Naive thymus-derived CD8-positive, alpha-beta T cell (primary cell): ENCODE measurements at places on chromosomes 4 and X.

DNA sequence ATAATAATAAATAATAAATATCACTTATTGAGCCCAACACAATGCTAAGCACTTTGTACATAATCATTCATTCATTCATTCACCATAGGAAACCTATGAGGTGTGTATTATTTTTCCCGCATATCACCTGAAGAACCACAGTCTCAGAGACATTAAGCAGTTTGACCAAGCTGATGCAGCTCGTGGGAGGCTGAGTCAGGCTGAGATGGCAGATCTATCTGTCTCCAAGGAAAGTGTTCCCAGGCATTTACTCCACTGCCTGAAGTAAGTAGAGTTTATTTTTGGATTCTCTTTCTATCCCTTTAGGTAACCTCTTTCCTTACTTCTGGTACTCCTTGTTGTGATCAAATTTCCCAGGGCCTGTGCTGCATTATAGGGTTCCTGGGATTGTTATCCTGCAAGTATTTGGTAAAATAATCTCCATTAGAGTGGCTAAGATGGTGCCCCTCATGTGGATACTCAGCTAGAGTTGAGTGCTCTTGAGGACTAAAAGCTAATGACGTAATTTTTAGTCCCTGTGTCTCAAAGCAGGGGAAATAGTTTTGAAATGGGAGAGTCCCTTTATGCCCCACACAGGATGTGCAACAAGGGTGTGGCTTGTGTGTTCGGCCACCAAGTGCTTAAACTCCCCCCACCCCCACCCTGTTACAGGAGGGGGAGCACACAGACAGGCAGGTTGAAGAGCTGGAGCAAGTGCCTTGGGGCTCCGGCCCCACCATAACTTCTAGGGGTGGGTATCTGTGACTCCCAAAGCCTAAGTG lies 467.0 kb downstream of the STIM2 start:
- DNase-seq: no peak

- DNase-seq: no peak
Observed at GRCh38 chrX:118066867-118067515, 49.6 kb downstream of the KLHL13 start.

- DNase-seq: no peak
Observed at GRCh38 chrX:64093761-64094160, 111.7 kb downstream of the AMER1 start.

DNA sequence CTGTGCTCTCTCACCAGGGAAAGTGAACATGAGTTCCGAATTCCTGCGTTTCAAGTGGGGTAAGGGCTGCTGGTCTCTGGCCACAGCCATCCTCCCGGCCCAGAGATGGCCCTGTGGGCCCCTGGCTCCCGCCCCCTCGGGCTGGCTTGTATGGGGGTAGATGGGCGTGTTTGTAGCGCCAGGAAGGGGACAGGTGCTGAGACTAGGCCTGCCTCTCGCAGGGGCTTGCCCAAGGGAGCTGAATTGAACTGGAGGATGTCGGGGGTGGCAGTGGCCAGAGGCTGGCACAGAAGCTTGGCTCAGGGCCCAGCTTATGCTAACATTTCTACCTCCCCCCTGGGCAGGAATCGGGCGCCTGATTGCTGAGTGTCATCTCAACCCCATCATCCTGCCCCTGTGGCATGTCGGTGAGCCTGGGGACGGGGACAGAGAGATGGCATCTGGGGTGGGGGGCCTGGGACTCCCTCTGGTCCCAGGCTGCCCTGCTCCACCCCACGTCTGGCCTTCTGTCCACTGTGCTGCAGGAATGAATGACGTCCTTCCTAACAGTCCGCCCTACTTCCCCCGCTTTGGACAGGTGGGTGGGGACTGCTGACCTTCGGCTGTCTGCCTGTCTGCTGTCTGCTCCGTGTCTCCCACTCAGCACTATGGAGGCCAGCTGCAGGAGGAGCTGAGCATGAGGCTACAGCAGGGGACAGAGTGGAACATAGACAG lies 8.5 kb downstream of the TAFAZZIN start:
- DNase-seq: no peak

DNA sequence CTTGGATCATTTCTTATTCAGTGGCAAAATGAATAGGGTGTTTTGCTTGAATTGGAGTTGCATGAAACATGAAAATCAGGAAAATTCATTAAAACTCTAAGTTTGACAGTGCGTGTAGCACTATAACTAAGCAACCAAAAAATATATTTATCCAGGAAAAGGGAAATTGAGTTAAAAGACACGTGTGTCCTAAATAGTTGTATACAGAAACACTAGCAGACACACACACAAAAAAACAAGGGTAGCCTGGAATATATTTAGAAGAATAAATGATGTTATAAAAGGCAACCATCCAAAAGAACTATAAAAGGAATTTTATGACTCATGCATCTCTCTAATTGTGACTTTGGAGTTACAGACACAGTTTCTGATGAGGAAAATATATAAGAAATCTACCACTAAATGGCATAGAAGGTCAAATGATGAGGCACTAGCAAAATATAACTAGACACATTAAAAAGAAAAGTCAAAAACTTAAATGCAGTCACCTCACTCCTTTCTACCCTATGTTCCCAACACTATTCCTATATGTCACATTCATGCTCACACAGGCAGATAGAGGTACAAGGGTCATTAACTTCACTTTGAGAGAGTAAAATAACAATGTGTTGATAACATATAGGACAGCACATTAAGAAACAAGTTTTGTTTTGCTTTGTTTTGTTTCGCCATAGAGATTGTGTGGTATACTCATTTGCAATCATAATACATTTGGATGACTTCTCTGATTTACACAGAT lies 793.6 kb upstream of the INTU start:
- no peak for DNase-seq

GRCh38 chrX:53089224-53089842 lies 4.6 kb upstream of the KANTR start:
- no peak for DNase-seq

DNA sequence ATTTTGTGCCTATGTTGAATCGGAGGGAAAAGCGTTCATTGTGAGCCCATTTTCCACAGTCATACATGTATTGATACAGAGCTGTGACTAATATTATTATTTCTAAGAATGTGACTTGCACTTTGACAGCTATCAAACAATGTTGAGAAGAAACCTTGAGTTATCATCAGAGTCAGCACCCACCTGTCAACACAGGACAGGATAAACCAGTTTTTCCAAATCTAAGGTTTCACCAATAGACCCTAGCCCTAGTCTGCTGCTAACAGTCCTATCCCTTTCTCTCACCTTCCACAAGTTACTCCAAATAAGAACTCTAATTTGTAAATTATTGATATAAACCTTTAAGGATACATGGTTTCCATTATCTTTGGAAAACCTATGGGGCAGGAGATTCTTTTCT lies 47.7 kb upstream of the DHX15 start:
- DNase-seq: no peak

- DNase-seq: no peak
Observed at GRCh38 chr4:176406736-176407135, 87.0 kb downstream of the SPCS3 start.

GRCh38 chr4:157143369-157143768 lies 67.4 kb downstream of the GLRB start:
- no peak for DNase-seq

DNA sequence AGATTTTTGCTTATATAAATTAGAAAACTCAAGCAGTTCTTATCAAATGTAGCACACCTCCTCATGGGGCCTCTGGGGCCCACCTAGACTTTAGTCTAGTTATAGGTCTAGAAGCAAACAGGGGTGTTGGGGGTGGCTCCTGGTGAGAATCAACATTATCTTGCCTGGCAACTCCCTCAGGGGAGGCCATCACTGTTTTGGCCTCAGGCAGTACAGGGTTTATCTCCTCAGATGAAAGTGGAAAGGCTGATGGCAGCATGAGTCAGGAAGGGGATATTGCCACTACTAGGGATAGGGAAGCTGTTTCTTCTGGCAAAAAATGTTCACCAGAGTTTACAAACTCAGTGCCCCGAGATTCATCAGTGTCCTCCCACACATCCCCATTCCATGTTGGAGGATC lies 232.4 kb upstream of the BMP3 start:
- no peak for DNase-seq
